Naive thymus-derived CD4-positive, alpha-beta T cell (primary cell): ENCODE measurements at places on chromosomes 5 and 9. TPM values are rescaled to one million over a fixed set of nuclear protein-coding genes. Genes with fewer than 3 reads are reported as not detected.

Gene AJM1
- total RNA-seq = 0.81 TPM

Gene PRDM9
- total RNA-seq = not detected

Gene POLK
- 24.9 TPM for total RNA-seq

Gene DMRT3
- total RNA-seq = not detected

Gene SPINK7
- total RNA-seq = not detected

Gene IL12B
- not detected for total RNA-seq

Gene NR4A3
- 0.08 TPM for total RNA-seq

Gene GSN
- 7.8 TPM for total RNA-seq

Gene ADRA1B
- total RNA-seq = 0.10 TPM in 2 replicates

Gene FOXD4
- 0.27 TPM for total RNA-seq

Gene KIF27
- total RNA-seq = 5.3 TPM

Gene ENTREP1
- not detected for total RNA-seq

Gene KIAA0825
- 1.5 TPM for total RNA-seq

Gene GLRA1
- not detected for total RNA-seq

Gene CCDC152
- total RNA-seq = 1.7 TPM

Gene TRIM14
- total RNA-seq = 112 and 114 TPM in 2 replicates

Gene CDH9
- total RNA-seq = not detected

Gene SLC45A2
- total RNA-seq = not detected

Gene PLCXD3
- not detected for total RNA-seq

Gene PRR16
- not detected for total RNA-seq

Gene PRKACG
- total RNA-seq = not detected

Gene DBH
- total RNA-seq = 0.19 TPM

Gene NUTM2F
- not detected for total RNA-seq

Gene NRG2
- 0.13 TPM for total RNA-seq

Gene PCDHB13
- total RNA-seq = not detected in 2 replicates

Gene SLCO6A1
- not detected for total RNA-seq

Gene AIF1L
- total RNA-seq = 0.17 and 0.28 TPM in 2 replicates

Gene HCN1
- total RNA-seq = not detected in 2 replicates

Gene TAF11L9
- not detected in 2 replicates for total RNA-seq

Gene SPDL1
- total RNA-seq = 13.6 TPM

Gene PPIP5K2
- total RNA-seq = 69.3 TPM

Gene LCNL1
- not detected for total RNA-seq

Gene CTNND2
- total RNA-seq = not detected
